ENCODE measurements at places on chromosomes 16 and 17.

DNA sequence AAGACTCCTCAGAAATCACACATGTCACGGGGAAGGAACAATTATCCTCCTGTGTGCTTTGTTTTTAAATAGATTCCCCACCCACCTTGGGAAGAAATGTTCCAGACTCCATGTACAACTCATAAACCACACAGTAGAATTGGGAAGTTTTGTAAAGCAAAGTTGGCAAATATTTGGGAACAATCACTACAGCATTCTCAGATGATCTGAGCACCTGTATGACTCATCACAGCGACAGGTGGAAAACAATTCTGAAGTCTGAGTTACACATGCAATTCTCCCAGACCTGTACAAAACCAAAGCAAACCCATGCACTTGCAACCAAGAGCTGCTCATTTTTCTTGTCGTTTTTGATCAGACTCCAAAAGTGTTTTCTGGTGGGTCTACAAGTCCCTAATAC, 14.4 kb upstream of the MYLK3 start:
- no peak for DNase-seq

GRCh38 chr16:3974751-3975150, 94.2 kb upstream of the CREBBP start:
- DNase-seq, result no peak

DNA sequence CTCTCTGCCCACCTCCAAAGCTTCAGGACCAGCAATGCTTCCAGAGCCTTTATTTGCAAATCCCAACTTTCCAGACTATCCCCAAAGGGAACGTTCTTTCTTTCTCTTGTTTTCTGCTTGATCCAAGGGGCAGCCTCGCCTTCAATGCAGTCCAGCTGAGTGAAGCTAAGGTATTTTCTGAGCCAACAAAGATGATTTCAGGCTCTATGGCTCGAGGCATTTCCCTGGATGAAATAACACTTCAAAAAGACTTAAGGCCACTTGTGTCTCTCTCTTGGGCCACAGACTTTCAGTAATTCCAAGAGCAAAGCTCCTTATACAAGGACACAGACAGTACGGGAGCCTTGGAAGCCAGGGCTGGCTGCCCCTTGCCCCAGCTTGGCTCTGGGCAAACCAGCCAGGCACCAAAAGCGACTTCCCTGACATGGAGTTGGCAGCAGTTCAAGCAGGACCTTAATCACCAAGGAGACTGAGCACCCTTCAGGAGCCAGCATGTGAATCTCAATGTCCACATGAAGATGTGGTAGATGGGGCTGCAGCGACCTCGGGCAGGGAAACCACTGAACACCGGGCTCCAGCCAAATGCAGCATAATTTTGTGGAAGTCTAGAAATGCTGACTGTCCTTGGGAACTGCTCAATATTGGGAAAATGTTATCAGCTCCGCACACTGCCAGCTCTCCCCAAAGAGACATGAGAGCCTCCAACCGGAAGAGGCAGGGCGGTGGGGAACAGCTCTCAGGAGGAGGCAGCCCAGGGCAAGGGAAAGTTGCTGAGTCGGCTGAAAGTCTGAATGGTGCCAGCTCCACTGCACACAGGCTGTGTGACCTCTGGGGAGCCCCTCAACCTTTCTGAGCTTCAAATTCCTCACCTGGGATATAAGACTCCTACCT, 39.0 kb downstream of the TK2 start:
- no peak for DNase-seq

- no peak for DNase-seq
Measured at GRCh38 chr17:18129041-18129502, 20.5 kb downstream of the MYO15A start.

DNA sequence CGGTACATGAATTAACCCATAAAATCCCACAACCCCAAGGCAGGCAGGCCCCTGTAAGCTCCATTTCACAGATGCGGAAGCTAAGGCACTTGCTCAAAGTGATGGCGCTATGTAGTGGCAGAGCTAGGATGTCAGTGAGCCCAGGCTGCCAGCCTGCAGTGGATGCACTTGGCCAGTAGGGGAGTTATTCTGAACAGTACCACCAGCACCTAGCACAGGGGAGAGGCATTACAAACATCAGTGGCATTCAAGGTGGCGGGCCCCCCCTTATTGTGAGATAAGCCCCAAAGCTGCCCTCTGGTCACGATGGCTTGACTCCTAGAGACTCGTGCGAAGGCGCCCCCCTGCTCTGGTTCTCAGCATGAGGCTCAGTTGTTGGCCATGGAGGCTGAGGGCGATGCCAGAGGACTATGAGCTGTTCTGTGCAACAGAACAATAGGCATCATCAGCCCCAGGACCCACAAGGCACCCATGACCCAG, 33.8 kb downstream of the GTF3C1 start:
- DNase-seq, result no peak
